ENCODE measurements at places on chromosomes 11 and 22.
A peak's percentile ranks its signal among the peaks of the same experiment; 100 is the strongest.

DNA sequence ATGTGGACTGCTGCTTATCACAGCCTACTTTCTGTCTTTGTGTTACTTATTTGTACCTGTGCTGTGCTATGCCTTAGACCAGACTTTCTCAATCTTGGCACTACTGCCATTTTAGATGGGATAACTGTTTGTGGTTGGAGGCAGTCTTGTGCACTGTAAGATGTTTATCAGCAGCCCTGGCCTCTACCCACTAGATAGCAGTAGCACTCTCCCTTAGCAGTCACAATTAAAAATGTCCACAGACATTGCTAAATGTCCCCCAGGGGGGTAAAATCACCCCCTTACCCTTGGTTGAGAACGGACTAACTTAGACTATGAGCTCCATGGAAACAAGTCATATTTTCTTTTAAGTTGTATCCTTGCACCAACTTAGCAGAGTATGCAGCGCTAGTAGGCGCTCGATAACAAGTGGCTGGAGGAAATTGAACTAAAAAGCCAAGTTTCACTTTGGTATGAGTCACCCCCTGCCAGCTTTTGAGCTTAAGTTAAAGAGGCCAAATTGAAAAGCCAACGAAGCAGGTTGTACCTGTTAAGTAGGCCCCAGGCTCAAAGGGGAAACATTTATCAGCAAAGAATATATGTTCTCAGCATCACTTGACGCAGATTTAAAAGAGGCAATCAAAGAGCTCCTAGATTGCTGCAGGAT is 304.8 kb upstream of the SORL1-AS1 start:
- DNase-seq, result no peak

GRCh38 chr11:63941901-63942300 is 3.1 kb downstream of the NAA40 start:
- no peak for DNase-seq

DNA sequence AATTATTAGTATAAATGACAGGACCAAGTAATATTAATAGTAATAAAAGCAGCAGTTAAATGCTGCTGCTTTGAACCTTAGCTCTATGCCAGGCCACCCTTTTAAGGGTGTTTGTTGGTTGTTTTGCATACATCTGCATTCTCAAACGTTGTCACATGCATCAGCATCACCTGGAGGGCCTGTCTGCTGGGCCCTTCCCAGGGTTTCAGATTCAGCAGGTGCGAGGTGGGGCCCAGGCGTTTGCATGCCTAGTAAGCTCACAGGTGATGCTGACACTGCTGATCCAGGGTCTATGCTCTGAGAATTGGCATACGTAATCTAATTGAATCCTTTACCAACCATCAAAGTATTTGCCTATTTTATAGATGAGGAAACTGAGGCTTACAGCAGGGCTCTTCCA is 246.5 kb downstream of the CADM1 start:
- no peak for DNase-seq

DNA sequence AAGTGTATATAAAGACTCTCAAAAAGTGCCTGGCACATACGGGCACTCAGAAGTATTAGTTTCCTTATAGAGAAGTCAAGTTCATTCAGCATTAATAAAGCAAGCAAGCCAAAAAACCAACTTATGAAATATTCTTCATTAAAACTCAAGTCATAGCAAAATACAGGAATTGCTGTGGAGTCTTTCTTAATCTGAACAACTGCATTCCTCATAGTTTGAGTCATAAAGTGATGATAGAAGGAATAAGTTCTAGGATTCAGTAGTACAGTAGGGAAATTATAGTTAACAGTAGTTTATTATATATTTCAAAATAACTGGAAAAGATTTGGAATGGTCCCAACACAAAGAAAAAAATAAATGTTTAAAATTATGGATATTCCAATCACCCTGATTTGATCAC is 200.3 kb downstream of the C11orf91 start:
- no peak for DNase-seq

DNA sequence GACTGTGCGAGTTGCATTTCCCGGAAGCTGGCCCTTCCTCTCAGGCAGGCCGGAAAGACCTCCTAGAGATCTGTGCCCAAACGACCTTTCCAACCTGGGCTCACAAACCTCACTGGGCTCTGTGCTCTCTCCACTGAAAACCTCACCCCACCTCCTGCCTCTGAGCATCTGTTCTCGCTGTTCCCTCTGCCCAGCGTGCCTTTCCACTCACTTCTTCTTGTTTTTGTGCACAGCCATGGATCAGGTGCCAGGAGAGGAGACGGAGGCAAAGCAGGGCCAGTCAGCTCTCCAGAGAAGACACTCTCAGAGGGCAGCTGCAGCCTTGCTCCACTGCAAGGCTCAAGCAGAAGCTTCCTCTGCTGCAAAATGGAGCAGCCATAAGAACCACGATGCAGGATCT is 10.9 kb upstream of the CPT1A start:
- DNase-seq, result no peak

DNA sequence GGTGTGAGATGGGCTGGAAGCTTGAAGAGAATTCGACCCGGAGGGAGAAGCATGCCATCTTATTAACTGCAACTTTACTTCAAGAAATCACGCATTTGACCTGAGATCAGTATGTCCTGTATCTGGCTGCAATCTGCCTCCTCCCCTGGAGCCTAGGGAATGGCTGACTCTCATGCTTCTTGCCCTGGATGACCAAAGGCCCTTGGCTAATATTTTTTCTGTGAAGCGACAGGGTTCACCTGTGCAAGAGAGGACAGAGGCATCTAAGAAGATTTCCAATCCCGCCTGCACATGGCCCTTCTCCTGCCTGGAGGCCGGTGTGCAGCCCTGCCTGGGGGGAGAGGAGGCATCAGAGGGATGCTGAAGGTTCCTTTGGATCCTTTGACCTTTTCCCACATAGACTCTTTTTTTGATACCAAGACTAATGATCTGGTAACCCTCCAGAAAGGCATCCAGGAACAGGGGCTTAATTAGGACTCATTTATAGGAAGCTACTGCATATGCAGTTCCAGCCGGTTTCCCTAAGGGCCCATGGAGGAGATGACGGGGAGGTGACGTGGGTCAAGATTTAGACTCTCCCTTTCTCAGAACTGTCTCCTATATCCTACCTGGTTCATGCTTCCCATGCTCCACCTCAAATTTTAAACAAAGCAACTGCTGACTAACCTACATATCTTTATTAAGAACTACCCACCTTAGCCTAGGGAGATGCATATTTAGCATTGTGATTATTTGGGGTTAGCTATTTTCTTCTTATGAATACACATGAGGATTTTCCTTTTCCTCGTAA is 50.8 kb downstream of the NTM start:
- no peak for DNase-seq

DNA sequence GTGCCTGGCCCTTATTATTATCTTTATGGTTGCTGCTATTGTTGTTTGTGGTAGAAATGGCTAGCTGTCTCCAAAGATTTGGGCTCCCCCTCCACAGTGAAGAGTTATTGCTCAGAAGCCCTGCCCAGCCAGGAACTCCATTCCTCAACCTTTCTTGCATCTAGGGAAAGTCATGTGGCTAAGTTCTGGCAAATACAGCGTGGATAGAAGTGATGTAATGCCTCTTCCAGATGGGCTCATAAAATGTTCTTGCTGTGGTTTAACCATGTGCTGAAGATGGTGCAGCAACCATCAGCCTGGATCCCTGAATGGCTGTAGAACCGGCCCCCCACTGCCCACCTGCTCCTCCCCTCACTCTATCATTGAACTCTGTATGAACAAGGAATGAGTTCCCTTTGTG is 203.5 kb upstream of the E2F8 start:
- DNase-seq, result no peak

GRCh38 chr11:132115454-132115853 is 745.0 kb downstream of the NTM start:
- DNase-seq, result no peak

DNA sequence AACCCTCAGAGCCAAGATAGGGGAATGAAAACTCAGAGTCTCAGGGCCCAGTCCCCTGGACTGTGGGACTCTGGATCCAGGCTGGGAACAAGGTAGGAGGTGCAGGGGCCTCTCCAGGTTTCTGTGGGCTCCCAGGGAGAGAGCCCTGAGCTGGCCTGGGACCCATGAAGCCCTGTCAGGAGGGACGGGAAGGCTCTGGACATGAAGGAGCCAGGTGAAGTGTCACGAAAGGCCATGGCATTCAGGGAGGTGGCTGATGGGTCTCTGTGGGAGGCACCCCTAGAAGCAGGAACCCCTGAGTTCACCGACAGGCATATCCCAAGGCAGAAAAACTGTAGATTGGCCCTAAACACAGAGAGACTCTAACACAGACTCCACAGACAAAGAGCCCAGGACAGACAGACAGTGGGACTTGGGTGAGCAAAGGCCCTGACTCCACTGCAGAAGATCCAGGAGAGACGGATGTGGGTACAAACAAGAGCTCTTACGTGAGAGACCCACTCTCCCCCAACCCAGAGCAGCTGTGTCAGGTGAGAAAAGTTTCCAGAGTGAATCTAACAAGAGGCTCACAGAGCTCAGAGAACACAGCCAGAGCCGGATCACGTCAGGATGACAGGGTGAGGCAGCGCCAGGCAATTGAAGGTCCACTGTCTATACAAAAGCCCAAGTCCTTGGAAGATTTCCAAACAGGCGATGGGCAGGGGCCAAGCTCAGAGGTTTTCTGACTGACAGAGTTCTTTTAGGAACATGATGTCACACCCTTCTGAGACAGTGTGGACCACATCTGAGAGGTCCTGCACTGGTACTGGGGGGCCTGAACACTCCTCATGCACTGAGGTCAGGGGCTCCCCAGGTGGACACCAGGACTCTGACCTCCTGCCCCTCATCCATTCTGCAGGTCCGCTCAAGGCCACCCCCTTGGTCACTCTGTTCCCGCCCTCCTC is 27.4 kb downstream of the IGLL5 start:
- no peak for DNase-seq

DNA sequence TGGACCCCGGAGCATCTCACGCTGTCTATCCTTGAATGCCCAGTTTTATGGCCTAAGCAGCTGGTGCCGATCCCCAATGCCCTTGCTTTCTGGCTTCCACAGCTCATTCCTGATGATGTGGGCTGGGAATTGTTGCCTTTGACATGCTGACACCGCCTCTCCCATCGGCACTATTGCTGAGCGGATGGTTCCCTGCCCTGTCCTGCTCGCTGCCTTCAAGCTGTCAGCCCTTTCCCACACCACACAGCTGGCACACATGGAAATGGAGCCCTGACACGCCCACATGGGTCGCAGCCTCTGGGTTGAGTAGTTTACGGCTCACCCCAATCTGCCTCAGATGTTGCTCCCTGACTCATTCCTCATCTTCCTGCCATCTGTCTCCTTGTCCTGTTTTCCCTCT is 110.2 kb upstream of the SESN3 start:
- peak; percentile 61 for DNase-seq

DNA sequence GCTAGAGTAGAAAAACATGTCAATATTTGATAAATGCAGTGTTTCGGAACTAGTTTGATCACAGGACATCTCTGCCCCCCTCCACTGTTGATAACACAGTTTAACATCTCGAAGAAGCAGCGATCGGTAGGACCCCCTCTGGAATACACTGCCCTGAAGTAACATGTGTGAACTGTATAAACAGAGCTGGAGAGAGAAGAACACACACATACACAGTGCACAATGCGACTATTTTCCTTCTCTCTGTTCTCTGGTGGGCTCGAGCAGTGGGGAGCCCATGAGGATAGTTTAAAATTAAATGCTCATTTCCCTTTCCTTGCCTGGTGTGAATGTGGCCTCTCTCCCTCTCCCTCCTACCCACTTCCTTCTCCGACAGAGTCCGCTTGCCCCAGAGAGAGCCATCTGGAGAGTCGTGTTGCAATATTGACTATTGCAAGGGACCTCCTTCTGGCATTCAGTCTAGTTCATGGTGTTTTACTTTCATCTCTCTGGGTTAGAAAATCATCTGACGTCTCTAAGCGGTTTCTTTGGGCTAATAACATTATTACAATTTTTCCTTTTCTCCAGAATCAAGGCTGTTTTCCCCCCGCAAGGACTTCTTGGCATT is 51.6 kb upstream of the BARX2 start:
- peak; percentile 61 for DNase-seq

- DNase-seq, result peak; percentile 0
Measured at GRCh38 chr11:122339436-122340060, 223.5 kb upstream of the BLID start.

- peak; percentile 47 for DNase-seq
Measured at GRCh38 chr11:1207401-1208143, 15.3 kb upstream of the MUC5B start.

- DNase-seq, result no peak
Measured at GRCh38 chr11:86574493-86575207, 97.8 kb downstream of the ME3 start.

DNA sequence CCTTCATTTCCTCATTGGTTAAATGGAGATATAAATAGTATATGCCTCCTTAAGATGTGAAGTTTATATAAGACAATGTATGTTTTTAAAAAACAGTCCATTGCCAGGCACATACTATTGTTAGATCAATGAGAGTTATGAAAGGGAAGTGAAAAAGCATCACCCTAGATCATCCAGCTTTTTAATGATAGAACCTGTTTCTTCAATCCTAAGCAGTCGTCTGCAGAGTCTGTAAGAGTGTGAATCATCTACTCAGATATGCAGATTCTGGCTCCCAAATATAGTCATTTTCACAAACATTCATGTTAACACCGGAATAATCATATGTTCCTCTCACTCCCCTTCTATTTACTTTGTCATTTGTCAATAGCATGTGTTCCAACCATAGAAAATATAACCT is 65.3 kb upstream of the SLN start:
- no peak for DNase-seq

GRCh38 chr22:26124991-26125725 is 44.1 kb upstream of the SEZ6L start:
- DNase-seq, result no peak

DNA sequence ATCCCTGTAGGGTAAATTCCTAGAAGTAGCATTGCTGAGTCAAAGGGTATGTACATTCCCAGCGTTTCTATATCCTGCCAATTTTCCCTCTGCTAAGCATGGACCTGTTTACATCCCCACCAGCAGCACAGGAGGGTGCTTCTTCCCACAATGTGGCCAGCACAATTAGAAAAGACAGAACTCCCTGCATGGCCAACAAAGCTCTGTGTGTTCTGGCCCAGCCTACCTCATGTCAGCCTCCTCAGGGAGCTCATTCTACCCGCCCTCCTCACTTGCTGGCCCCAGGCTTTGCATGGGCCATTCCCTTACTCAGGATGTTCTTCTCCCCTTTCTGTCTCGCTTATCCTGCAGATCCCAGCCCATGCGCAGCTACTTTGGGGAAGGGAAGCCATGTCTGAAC is 186.1 kb downstream of the DSCAML1 start:
- DNase-seq, result no peak

DNA sequence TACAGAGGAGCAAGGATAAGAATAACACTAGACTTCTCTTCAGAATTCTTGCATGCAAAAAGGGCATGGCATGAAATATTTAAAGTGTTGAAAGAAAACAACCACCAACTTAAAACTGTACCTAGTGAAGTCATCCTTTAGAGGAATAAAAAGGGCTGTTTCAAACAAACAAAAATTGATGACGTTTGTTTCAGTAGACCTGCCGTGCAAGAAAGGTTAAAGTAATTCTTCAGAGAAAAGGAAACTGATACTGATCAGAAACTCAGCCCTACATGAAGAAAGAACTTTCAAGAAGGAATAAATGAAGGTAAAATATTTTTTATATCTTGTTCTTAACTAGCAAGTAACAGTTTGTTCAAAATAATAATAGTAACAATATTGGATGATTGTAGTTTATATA is 27.5 kb downstream of the MRGPRX2 start:
- no peak for DNase-seq

GRCh38 chr11:133843454-133843987 is 1.8 kb downstream of the SPATA19 start:
- DNase-seq, result peak; percentile 37

All from islet precursor cell (in vitro differentiated cells).